ENCODE measurements at places on chromosomes 13 and 19.

GRCh38 chr13:102028868-102029267 is 373.0 kb downstream of the FGF14 start:
- no peak for DNase-seq

- DNase-seq = no peak
Measured at GRCh38 chr19:6796278-6796677, 23.8 kb downstream of the VAV1 start.

- no peak for DNase-seq
Measured at GRCh38 chr19:52689843-52690368, 44.9 kb downstream of the ZNF611 start.

- DNase-seq = no peak
Measured at GRCh38 chr19:29840066-29840950, 28.5 kb downstream of the CCNE1 start.

DNA sequence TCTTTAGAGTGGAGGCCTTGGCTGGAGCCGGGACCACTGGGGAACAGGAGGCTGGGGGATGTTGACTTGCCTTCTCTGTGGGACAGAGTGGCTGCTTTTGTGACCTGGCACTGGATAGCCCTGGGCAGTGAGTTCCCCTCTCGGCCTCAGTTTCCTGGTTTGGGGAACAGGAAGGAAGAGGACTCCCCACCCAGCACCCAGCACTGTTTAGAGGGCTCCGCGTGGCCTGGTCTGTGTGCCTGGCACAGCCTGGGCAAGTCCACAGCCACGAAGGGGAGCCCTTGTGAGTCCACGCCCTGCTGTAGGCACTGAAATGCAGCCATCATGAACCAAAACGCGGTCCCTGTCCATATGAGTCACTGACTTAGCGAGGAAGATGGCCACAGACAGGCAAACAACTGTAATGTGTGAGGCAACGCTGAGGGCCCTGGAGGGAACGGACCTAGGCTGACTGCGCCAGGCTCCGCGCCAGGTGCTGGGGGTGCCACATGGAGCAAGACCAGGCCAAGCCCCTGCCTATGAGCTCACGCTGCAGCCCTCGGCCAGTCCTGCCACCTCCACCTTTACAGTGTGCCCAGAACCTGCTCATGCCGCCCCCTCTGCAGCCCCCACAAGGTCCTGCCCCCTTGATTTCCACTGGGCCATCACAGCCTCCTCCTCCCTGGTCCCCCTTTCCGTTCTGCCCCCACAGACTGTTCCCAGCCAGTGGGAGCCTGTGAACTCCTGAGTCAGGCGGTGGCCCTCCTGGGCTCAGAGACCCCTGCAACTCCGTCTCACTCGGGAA is 35.5 kb downstream of the PAK4 start:
- no peak for DNase-seq

DNA sequence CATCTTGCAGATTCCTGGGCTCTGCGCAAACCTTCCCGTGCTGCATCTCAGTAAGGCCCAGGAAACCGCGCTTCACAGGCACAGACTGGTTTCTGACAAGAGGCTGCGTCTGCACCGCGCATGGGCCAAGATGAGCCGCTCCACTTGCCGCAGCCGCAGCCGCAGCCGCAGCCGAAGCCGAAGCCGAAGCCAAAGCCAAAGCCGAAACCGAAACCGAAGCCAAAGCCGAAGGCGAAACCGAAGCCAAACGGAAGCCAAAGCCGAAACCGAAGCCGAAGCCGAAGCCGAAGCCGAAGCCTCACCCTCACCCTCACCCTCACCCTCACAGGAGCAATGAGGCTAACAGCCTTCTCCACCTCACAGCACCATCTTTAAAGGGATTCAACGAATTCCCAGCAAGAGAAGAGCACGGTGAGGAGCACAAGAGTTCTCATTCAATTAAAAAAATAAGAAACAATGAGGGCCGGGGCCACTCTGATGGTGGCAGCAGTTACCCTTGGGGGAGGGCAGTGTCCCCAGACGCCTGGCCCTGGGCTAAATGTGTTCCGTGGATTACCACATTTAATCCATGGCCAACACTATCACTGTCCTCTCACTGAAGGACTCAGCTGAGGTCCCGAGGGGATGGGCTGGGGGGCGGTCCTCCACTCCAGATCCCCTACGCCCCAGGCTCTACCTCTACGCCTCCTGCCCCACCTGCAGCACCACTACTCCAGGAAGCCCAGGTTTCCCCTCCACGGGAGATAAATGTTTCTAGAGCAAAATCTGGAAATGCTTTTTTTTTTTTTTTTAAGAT is 29.1 kb downstream of the ZNF787 start:
- DNase-seq = peak; percentile 58

- no peak for DNase-seq
Measured at GRCh38 chr13:52010890-52011631, at the start of gene ATP7B. ATP7B (minus strand) TSS chr13:52011450; CDS start chr13:52011337, 113 bp downstream.

GRCh38 chr19:8335343-8336071 is 7.6 kb downstream of the KANK3 start:
- DNase-seq = no peak

- no peak for DNase-seq
Measured at GRCh38 chr19:39156326-39157230, 31.0 kb downstream of the PAK4 start.

DNA sequence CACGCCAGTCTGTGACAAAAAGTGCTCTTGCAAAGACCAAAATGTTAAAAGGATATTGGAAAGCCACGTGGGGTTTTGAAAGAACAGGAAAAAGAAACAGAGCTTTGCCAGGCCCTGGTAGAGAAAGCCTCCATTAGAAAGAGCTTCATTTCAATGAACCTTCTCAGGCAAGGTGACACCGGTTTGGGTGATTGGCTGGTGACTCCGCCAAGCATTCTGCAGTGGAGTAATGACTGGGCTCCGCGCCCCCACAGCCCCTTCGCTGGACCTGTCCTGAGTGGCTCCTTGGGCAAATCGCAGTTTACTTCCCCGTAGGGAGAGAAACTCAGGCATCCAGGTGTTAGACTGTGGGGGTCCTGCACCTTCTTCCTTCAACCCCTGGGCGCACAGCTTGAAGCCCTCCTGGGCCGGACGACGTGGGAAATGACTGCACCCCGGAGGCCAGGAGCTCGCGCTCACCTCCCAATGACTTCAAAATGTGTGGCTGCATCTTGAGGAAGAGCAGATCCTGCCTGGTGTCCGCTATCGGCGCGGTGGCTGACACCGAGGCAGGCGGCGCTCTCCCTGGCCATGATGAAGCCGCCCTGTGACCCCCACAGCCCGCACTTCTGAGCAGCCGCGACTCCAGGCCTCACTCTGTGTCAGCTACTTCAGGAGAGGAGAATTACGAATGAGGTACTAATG is 444.6 kb upstream of the SGCG start:
- DNase-seq = no peak

DNA sequence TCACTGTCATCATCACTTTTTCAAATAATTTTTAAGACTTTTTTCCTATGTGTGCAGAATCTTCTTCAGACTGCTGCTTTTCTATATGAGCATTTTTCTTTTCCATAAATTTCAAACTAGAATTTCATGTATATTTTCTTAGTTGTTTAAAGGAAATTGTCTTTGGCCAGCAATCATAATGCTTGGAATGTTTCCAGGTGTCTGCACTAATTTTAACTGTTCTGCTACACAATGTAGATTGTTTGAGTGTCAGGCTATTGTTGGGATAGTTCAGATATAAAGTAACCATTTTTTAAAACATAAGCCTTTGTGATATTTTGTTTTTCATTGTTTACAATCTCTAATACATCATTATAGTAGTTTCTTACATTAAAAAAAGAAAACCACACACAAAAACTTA is 1418.5 kb downstream of the EFNB2 start:
- no peak for DNase-seq

GRCh38 chr19:17136021-17136420 is 60.4 kb downstream of the MYO9B start:
- no peak for DNase-seq

GRCh38 chr13:33940256-33940655 is 122.3 kb downstream of the RFC3 start:
- DNase-seq = no peak

DNA sequence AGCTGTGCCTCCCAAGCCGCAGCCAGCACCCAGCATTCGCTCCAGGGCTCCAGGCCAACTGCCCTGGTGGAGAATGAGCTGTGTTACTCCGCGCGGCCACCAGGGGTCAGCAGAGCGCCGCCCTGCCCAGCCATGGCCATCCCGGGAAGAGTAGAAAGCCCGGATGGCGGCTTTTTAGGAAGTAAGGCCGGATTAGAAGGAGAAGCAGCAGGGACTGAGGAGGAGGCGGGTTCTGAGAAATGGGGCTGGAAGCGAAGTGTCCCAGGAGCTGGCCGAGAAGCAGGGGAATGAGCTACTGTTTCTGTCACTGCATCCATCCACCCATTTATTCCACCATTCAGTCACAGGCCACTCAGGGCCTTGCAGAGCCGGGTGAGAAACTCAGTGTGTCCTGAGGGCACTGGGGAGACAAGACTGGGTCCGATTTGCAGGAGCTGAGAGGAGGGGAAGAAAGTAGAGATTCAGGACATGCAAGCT is 6.6 kb upstream of the NPAS1 start:
- peak; percentile 52 for DNase-seq

DNA sequence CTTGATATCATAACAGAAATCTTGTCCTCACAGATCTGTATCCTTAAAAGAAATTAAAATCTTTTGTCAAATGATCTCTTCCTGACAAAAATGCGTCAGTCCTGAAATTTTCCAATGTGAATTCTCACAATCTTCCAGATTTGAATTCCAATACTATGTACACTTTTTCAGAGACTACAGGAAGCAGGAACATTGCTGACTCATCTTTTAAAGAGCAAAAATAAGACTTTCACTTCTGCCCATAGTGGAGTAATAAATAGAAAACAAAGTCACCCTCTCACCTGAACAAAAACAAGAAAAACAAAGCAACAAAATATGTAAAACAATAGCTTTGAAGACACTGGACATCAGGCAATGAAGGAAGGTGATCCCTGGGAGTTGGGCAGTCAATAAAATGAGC is 167.0 kb upstream of the IPO5 start:
- no peak for DNase-seq

- DNase-seq = no peak
Measured at GRCh38 chr13:110363010-110363409, 55.9 kb downstream of the COL4A2 start.

- DNase-seq = no peak
Measured at GRCh38 chr13:59681636-59682311, 482.0 kb downstream of the DIAPH3 start.

- peak; percentile 93 for DNase-seq
Measured at GRCh38 chr19:45130888-45131615, 29.7 kb downstream of the NKPD1 start.

DNA sequence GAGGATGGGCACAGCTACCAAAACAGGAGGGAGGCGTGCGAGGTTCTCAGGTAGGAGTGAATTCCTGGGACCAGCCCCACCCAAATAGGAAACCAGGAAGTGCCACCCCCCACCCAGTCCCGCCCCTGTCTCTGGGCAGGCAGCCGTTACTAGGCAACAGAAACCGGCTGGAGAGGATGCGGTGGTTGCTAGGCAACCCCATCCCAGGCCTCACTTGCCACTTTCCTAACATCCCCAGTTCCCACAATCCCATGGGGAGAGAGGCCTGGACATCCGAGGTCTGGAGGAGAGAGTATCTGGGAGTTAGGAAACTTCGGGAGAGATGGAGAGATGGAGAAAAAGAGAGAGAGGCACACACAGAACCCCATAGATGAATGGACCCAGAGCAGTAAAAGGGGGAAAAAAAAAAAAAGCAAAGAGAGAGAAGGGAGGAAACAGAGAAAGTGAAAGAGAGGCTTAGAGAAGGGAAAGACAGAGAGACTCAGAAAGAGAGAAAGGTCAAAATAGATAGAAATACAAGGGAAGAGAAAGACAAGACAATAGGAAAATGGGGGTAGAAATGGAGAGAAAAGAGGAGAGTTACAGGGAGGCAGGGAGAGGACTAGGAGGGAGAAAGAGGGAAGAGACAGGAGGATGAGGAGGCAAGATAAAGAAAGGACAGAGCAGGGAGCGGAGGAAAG is 3.8 kb downstream of the GRIK5 start:
- DNase-seq = no peak

- no peak for DNase-seq
Measured at GRCh38 chr13:106478116-106478515, 57.3 kb downstream of the EFNB2 start.

DNA sequence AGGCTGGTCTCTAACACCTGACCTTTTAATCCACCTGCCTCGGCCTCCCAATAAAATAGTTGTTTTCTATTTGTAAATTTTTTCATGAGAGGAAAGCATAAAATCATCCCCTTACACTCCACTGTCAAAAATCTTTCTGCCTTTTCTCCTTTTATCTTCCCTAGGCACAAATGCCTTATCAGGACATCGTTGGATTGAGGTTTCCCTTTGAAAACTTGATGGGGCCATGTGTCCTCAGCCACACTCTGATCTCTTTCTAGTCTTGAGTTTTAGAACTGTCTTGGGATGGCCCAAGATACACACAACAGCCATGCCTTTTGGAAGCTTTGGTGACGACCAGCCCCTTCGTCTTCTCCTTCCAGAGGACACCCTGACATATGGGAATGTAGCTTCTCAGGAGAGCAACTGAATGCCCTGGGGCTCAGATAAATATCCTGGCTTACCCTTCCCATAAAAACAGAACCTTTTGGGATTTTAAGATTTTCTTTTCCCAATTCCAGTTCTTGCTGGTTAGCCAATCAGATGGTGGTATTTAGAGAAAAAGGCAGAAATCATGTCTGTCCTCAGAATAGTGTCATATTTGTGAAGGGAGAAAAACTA is 112.4 kb downstream of the ZNF429 start:
- DNase-seq = no peak

- no peak for DNase-seq
Measured at GRCh38 chr13:103006641-103007426, 59.4 kb downstream of the SLC10A2 start.

DNA sequence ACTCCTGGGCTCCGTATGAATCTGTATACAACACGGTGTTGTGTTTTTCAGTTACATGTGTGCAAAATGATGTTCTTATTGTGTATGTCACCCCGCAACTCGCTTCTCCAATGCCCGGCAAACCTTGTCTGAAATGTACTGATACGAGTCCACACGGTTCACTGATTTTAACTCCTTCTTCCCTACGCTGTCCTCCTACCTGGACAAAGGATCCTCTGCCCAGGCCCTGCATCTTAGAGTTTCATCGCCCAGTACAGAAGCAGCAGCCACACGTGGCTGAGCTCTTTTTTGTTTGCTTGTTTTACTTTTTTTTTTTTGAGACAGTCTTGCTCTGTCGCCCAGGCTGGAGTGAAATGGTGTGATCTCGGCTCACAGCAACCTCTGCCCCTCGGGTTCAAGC is 28.9 kb downstream of the ZFR2 start:
- no peak for DNase-seq

DNA sequence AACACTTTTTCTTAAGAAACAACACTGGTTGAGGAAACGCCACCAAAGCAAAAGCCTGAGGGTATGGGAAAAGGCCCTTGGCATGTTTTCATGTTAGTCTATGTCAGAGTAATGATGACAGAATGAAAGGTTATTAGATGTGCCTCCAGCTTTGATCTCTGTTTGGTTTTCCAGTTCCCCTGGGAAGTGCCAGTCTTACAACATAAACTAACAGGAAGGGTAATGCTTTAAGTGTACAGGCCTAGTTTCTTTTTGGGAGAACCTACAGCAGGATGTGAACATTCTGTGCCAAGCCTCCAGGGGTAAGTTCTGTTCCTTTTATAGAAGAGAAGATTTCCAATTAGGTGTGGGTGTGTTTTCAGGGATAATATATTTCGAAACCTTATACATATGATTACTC is 121.7 kb downstream of the FNDC3A start:
- no peak for DNase-seq

GRCh38 chr13:68428292-68428691 is 1198.2 kb upstream of the PCDH9 start:
- no peak for DNase-seq

- DNase-seq = no peak
Measured at GRCh38 chr13:101514100-101514499, 61.6 kb downstream of the ITGBL1 start.

GRCh38 chr13:74835579-74835978 is 646.4 kb downstream of the TBC1D4 start:
- no peak for DNase-seq

- DNase-seq = no peak
Measured at GRCh38 chr19:53812335-53812734, 11.8 kb downstream of the NLRP12 start.
